Left forelimb (tissue), 1 donor: ENCODE measurements at places on chromosomes 11 and 22.

GRCh38 chr11:11220786-11221185, 132.3 kb downstream of the CSNK2A3 start:
- DNase-seq, result peak; percentile 44

- DNase-seq, result no peak
Observed at GRCh38 chr11:19467904-19468303, 227.2 kb upstream of the E2F8 start.

- DNase-seq, result no peak
Observed at GRCh38 chr11:72228229-72228843, 3.8 kb downstream of the INPPL1 start.

- DNase-seq, result no peak
Observed at GRCh38 chr22:45594123-45594941, 77.3 kb upstream of the ATXN10 start.

DNA sequence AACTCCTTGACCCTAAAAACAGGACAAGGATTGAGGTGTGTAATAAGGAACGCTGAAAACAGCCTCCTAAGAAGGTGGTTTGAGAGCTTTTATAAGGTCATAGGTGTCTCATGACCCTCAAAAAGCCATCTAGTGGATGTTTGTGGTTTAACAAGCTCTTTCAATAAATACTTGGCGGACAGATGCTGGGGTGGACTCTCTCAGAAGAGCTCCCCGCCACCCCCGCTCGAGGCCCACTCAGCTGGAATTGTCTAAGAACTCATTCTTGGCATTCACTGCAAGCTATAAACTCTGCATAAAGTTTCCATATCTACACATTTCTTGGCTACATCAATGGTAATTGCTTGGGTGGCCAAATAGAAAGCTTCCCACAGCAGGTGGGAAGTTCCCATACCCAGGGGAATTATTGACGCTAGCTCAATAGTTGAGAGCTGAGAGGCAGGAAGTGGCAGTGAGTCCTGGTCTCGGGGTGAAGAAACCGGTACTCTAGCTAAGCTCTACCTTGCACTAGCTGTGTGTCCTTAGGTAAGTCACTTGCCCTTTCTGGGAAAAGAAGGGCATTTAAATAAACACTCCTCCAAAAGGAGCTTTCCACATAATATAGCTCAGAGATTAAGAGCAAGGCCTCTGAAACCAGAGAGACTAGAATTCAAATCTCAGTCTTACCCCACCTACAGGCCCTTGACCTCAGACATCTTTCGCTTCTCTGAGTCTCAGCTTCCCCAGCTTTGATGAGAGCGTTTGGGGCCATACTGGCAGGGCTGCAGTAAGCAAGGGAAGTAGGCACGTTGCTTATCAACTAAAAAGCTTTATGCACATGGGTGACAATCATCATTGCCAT, 6.4 kb downstream of the MS4A15 start:
- DNase-seq, result no peak

GRCh38 chr22:26671317-26672059, 14.1 kb downstream of the MIAT start:
- no peak for DNase-seq

GRCh38 chr11:91470656-91471055, 754.0 kb upstream of the FAT3 start:
- DNase-seq, result no peak

DNA sequence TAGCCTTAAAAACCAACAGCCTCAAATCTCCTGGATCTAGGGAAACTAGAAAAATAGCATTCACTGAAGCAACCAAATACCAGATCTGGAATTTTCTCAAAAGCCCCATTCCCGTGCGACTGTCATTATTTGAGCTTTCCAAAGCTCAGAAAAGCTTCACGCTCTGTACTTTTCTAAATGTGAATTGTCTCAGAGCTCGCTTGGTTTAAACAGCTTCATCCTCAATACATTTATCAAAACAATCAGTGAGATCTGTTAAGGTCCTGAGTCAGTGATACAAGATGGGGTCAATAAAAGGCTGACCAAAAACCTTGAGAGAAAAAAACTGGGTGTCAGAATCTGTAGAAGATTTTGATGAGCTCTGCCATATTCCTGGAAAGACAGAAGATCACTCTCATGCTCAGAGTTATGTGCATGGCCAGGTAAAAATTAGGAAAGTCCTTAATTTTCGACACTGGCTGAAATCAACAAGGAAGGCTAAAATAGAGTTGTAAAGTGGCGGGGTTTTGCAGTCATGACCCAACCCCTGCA, 60.2 kb upstream of the VPREB1 start:
- DNase-seq, result no peak

DNA sequence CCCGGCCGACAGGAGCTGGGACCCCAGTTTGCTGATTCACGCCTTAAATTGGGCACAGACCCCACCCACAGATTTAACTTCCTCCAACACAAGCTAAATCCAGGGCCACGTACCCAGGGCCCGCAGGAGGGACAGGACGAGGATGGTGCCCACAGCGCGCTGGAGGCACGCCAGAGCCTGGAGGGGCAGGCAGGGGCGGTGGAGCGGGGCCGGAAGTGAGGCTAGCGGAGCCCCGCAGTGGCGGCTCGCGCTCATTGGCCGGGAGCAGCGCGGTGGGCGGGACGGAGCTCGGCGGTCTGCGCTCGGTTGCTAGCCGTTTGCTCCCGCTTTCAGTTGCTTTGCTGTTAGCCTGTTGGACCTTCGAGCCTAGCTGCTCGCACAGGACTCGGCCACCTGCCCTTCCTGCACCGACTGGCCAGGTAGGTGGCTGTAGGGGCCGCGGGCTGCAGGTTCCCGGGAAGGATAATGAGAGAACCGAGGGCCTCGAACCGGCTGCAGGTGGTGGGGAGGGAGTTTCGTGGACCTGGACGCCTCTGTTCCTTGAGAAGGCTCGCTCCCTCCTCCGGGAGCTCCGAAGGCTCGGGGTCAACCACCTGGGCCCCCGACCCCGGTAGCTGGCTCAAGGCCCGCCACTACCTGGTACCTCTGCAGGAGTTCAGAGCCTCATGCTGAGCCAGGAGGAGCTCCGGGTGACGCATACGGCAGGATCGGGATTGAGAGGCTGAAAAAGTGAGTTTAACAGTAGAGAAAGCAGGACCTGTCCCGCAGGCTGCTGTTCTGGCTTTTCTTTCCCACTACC, at the start of gene CCDC134:
Gene CCDC134, plus strand, starts transcription at position 332 of the 799 bp plus-strand sequence. CDS start 8,212 bp downstream, outside the sequence.
- DNase-seq, result peak; percentile 94

GRCh38 chr22:37314315-37315074, 32.2 kb downstream of the CYTH4 start:
- no peak for DNase-seq

DNA sequence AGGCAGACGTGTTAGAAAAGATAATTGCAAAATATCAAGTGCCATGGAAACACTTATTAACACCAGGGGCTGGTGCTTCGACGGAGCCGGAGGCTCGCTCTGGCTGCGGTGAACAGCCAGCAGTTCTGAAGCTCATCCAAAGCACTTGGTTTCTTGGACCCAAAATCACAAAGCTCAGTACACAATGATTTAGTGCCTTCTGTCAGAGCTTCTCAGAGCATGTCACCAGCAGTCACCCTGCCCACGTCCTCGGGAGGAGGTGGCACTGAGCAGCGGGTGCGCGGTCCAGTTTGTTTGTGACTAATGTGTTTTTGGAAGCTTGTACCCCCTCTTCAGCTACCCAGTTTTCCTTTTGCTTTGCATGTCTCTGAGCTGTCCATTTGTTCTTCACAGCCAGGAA, 58.7 kb upstream of the KIRREL3 start:
- DNase-seq, result no peak

GRCh38 chr11:131422496-131422895, 52.1 kb downstream of the NTM start:
- DNase-seq, result no peak

DNA sequence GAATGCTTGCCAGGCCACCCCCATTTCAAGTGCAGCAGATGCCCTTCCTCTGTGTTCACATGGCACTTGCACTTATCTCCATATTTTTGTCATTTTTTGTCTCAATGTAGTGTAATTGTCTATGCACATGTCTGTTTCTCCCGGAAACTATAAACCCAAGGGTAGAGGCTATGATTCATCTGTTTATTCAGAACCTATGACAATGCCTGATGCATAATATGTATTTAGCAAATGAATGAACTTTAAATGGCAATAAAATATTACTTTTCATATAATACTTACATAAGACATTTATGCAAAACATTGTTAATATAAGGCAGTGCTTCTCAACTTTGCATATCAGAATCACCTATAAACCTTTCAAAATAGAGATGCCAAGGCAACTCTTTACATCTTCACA, 6.7 kb downstream of the PAK1 start:
- no peak for DNase-seq

DNA sequence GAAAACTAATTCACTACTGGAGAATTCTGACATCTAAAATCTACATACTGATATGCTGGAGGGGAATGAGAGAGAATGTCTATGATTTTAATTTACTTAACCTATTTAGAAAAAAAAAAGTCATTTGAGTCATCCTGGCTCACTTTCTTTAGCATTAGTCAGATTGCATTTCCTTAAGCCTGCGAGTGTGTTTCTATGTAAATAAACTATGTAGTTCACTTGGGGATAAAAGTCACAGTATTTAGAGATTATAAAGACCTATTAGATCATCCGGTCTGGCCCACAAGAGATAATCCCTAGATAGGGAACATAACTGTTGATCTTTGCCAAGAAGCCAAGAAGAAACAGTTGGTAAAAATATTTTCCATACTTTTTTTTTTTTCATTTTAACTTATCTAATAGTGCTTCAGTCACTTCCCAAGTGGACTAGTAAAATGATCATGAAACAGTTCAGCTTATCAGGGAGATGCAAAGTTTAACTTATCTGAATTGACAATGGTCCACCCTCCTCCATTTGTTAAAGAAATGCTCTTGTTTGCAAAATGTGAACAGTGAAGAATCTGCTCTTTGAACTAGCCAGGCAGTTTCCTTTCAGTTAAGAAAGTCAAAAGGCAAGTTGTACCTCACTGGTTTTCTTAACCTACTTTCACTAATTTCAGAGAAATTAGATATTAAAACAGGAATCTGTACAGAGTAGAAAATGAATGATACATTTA, 21.2 kb upstream of the BLID start:
- DNase-seq, result no peak

DNA sequence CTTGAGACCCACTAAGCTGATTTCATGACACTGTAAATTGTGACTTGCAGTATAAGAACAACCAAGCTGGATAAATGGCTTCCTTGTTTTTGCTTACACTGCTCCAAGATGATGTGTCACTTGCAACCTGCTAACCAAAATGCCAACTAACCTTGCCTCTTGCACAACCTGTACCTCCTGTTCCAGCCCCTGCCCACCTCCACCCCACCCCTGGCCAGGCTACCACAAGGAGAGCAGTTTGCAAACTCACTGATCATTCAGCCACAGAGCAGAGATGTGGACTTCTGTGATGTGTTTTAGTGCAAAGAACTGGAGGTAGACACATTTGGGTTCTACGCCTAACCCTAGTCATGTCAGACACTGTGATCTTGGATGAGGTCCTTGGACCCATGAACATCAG, 4.3 kb upstream of the APOL6 start:
- no peak for DNase-seq

GRCh38 chr11:61121192-61121831, 19.0 kb downstream of the CD5 start:
- no peak for DNase-seq

- no peak for DNase-seq
Observed at GRCh38 chr22:38012604-38013072, 28.3 kb upstream of the SOX10 start.

DNA sequence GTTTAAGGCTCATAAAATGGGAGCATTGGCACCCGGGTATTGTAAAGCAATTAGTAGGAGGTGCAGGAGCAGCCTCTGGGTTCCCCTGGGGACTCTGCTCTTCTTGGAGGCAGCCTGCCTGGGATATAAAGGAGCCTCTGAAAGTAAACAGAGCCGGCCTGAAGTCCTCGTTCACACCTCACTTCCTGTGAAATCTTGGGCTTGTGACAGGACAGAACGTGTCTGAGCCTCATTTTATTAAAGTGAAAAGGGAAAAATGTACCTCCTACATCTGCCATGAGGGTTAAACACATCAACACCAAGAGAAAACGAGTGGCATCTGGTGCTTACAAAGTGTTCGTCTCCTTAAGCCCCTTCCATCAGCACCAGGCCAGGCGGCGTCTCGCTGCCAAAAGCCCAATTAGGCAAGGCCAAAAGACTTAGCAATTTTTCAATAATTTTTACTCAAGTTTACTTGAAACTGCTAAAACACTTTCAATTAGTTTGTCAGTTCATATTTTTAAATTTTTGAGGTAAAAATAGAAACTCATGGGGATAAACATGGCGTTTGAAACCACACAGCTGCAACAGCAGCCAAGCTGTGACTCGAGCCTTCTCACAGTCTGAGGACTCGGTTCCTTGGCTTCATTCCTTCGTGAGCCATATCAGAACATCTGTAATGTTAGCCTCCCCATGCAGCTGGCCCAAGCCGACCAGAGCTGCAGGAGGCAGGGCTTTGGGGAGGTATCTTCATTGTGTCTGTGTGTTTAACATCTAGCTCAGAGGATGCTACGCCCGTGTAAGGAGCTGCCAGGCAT, 33.6 kb downstream of the MAP6 start:
- no peak for DNase-seq

GRCh38 chr22:18978506-18978905, 42.4 kb upstream of the PRODH start:
- DNase-seq, result no peak

DNA sequence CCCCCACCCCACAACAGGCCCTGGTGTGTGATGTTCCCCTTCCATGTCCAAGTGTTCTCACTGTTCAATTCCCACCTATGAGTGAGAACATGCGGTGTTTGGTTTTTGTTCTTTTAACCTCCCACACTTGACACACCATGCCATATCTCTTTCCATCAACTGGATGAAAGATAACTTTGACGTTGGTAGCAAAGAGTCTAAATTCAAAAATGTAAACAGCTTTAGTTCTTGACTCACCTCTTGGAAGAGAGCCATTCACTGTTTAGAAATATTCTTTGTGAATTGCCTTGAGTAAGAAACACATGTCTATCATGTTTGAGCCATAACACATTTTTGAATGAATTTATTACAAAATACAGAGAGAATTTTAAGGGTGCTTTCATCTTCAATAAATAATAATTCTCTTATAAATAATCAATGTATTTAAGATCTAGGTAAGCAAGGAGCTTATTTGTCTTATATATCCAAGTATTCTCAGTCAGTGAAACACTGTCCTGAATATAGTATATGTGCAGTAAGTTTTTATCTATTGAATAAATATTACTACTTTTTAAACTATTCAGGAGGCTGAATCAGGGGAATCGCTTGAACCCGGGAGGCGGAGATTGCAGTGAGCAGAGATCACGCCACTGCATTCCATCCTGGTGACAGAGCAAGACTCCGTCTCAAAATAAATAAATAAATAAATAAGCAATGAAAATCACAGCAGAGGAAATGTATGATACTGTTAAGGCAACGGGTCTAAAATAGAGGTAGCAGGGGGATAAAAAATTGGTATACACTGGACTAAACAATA, 6.7 kb downstream of the CARD18 start:
- no peak for DNase-seq

GRCh38 chr11:63841554-63841953, 2.6 kb downstream of the MARK2 start:
- no peak for DNase-seq

GRCh38 chr11:36333897-36334296, 37.8 kb downstream of the PRR5L start:
- no peak for DNase-seq

DNA sequence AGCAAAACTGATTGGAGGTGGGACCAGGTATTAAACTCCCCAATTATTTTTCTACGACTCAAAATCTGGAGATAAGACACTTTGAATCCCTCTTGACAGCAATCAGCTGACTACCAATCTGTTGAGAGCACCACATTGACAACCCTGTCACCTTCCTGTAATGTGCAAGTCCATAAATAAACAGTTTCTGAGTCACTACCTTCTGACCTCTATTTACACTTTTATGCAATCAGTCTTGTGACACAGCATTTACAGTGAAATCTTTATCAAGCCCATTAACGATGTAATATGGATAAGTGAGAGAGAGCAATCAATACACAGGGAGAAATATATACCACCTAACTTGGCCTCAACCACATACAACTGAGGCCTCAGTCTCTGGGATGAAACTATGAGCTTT, 283.7 kb upstream of the ANO5 start:
- DNase-seq, result no peak
